Progenitor cell of endocrine pancreas (in vitro differentiated cells): ENCODE measurements at places on chromosomes 2 and 18. TPM values are rescaled to one million over a fixed set of nuclear protein-coding genes. Genes with fewer than 3 reads are reported as not detected.

Gene NEU4
- total RNA-seq = 1.3 and 1.4 TPM in 2 replicates

Gene AKAIN1
- not detected in 2 replicates for total RNA-seq

Gene LCT
- 0.19 TPM in 1 of 2 replicates, not detected in the other for total RNA-seq

Gene UPP2
- total RNA-seq = not detected in 2 replicates

Gene CAMKMT
- total RNA-seq = 20.3 and 24.1 TPM in 2 replicates

Gene ASIC4
- total RNA-seq = 3.4 and 5.1 TPM in 2 replicates

Gene GALNT5
- total RNA-seq = 0.60 and 1.2 TPM in 2 replicates

Gene IL1R2
- not detected in 2 replicates for total RNA-seq

Gene WDR43
- total RNA-seq = 57.2 and 60.7 TPM in 2 replicates

DNA sequence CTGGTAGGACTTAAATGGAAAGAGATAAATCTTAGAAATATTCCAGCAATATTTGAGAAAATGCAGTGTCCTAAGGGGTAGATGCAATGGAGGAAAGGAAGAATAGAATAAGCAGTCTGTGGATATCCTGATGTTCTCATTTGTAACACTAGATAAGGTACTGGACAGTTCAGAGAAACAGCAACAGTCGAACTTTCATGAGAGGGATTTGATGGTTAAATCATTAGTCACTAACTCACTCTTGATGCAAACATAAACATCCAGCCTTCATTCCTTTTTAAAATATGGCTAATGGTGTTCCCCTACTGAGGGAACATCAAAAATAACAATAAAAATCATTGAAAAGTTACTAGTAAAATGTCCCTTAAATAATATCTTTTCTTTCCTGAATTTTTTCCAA is 211.4 kb upstream of the SLC39A10 start:
- no peak overlapping the region for H3K4me3 ChIP-seq
- DNase-seq = no peak
- no peak overlapping the region for H3K27ac ChIP-seq
- no peaks in the 10 kb centered on the region for H3K4me1 ChIP-seq
- no peaks in the 10 kb centered on the region for H3K27me3 ChIP-seq

- peak overlapping the region; percentile 98 for H3K4me3 ChIP-seq
- peaks cover 16% of the 10 kb centered on the region for H3K4me1 ChIP-seq
- H3K27me3 ChIP-seq = no peaks in the 10 kb centered on the region
- no peak for DNase-seq
- H3K36me3 ChIP-seq = no peaks in the 10 kb centered on the region
These were observed 609 bp upstream of the ZNF2 start for GRCh38 chr2:95165030-95165370.

DNA sequence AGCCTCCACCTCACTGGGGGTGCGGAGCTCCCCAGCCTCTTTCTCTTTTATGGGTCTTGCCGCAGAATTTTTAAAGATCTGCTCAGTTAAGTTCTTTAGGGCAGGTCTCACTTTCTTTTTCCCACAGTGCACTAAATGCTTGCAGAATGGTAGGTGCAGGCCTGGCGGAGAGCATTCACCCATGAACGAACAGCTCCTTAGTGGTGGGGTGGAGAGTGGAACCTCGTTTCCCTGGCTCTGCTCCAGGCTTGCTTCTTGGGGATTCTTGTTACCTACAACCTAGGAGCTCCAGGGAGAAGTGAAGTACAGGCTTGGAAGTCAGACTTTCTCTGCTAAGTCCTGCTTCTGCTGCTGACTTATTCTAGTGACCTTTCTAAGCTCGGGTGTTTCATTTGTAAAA is 70.3 kb upstream of the PXDN start:
- no peak for DNase-seq
- H3K36me3 ChIP-seq = no peaks in the 10 kb centered on the region
- H3K4me1 ChIP-seq = peaks cover 3% of the 10 kb centered on the region
- H3K27ac ChIP-seq = no peak overlapping the region

- H3K36me3 ChIP-seq = peaks cover 1% of the 10 kb centered on the region
- no peak overlapping the region for H3K4me3 ChIP-seq
- no peaks in the 10 kb centered on the region for H3K27me3 ChIP-seq
- no peak for DNase-seq
- H3K27ac ChIP-seq = no peak overlapping the region
- H3K4me1 ChIP-seq = peaks cover 4% of the 10 kb centered on the region
These were observed 8.0 kb upstream of the STAM2 start for GRCh38 chr2:152183401-152184073.

GRCh38 chr2:47038656-47039488 is 116.2 kb downstream of the STPG4 start:
- H3K4me3 ChIP-seq = no peak overlapping the region
- H3K27me3 ChIP-seq = no peaks in the 10 kb centered on the region
- H3K36me3 ChIP-seq = peaks cover 1% of the 10 kb centered on the region
- H3K4me1 ChIP-seq = peaks cover 24% of the 10 kb centered on the region

DNA sequence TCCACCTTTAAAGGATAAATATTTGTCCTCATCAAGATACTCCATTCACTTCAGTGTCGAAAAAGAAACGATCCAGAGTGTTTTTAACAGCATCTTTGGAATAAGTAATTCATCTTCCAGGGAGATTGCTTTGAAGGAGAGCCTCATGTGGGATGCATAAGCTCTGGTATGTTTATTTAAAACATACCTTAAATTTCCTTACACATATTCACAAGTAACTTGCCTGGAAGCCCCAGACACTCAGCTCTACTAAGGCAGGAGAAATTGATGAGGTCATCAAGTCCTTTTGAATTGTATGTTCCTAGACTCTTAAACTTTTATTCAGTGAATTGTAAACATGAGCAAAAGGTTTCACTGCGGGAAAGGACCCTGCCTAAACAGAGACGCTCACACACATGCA is 103.0 kb downstream of the CDK15 start:
- H3K4me1 ChIP-seq = peaks cover 42% of the 10 kb centered on the region
- DNase-seq = no peak
- H3K27me3 ChIP-seq = no peaks in the 10 kb centered on the region
- no peak overlapping the region for H3K4me3 ChIP-seq
- H3K27ac ChIP-seq = peak overlapping the region; percentile 4

- peak overlapping the region; percentile 99 for H3K4me3 ChIP-seq
- H3K27ac ChIP-seq = peak overlapping the region; percentile 99
- H3K4me1 ChIP-seq = peaks cover 32% of the 10 kb centered on the region
- H3K36me3 ChIP-seq = no peaks in the 10 kb centered on the region
These were observed 920 bp downstream of the GULP1 start for GRCh38 chr2:188292348-188293239.

DNA sequence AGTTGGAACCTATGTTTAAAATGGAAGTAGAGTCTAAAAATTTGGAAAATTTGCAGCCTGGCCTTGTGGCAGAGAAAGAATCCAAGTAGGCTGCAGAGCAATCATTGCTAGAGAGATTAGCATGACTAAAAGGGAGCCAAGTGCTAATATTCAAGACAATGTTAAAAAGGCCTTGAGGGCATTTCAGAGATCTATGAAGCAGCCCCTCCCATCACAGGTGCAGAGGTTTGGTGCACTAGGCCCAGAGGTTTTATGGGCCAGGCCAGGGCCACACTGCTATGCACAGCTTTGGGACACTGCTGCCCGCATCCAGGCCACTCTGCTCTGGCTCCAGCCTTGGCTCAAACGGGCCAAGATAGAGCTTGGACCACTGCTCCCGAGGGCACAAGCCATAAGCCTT is 6.7 kb upstream of the IL1A start:
- peaks cover 10% of the 10 kb centered on the region for H3K27me3 ChIP-seq
- H3K4me1 ChIP-seq = peaks cover 14% of the 10 kb centered on the region

DNA sequence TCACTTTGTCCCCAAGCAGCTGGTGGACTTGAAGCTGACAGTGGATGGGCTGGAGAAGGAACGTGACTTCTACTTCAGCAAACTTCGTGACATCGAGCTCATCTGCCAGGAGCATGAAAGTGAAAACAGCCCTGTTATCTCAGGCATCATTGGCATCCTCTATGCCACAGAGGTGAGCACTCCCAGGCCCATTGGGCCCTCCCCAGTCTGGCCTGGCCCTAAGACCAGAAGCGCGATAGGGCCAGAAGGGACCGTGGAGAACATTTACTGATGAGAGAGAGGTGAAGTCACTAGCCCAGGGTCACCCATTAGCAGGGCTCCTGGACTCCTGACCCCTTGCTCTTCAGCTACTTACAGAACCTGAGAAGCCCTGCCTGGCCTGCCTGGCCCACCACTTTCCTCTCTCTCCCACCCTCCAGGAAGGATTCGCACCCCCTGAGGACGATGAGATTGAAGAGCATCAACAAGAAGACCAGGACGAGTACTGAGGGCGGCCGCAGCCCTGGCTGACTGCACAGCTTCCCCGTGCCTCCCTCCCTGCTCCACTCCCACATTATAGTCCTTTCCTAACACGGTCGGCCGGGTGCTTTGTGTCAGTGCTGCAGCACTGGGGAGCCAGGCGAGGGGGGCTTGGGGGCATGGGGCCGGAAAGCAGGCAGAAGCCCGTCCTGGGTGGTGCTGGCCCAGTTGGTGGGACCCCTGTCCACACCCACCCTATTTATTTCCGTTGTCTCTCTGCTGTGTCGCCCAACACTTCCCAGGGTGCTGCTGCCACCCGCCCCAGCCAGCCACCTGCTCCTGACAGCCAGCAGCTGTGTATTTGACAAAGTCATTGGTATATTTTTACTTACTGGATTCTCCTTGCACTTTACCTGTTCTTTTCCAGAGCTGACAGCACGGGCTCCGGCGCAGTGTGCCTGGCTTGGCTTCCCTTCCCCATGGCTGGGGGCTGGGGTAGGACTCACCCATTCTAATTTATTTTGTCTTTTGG is 6.6 kb upstream of the TMEM214 start:
- H3K4me3 ChIP-seq = no peak overlapping the region
- no peak for DNase-seq
- no peaks in the 10 kb centered on the region for H3K4me1 ChIP-seq
- H3K27me3 ChIP-seq = no peaks in the 10 kb centered on the region

DNA sequence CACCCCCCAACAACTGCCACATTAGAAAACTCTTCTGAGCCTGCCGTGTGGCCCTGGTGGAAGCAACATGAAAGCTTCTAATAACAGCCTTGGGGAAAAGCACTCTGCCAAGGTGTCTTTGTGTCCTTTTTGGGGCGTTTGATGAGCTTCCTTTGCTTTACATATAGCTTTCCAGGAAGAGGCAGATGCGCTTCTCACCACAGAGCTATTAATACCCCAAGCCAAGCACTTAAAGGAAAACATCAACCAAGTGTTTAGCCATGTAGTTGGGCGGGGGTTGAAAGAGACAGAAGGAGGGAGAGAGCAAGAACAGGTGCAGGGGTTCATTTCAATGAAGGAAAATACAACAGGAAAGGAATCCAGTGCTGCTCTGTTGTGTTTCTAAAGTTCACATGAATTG is 176.1 kb downstream of the VAPA start:
- H3K4me3 ChIP-seq = no peak overlapping the region
- peaks cover 16% of the 10 kb centered on the region for H3K27me3 ChIP-seq
- H3K27ac ChIP-seq = no peak overlapping the region
- H3K4me1 ChIP-seq = peaks cover 12% of the 10 kb centered on the region
- no peak for DNase-seq

DNA sequence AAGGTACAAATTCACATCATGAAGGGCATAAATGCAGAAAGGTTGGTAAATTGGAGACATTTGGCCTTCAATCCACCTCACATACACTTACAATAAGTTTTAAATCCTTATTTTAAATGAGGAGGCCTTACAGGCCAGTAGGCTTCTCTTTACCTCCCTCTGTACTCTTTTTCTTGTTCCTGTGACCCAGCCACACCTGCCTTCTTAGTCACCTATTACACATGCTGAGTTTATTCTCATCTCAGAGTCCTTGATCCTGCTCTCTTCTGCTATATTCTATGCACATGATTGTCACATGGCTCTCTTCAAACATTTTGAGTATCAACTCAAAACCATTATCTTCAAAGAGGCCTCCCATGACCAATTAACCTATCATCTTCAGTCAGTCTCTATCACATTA is 491.5 kb downstream of the SATB2 start:
- H3K36me3 ChIP-seq = no peaks in the 10 kb centered on the region
- no peak overlapping the region for H3K4me3 ChIP-seq

GRCh38 chr2:191115391-191115790 is 35.4 kb downstream of the STAT4 start:
- peaks cover 4% of the 10 kb centered on the region for H3K36me3 ChIP-seq
- H3K4me3 ChIP-seq = no peak overlapping the region
- no peaks in the 10 kb centered on the region for H3K27me3 ChIP-seq
- peaks cover 3% of the 10 kb centered on the region for H3K4me1 ChIP-seq

DNA sequence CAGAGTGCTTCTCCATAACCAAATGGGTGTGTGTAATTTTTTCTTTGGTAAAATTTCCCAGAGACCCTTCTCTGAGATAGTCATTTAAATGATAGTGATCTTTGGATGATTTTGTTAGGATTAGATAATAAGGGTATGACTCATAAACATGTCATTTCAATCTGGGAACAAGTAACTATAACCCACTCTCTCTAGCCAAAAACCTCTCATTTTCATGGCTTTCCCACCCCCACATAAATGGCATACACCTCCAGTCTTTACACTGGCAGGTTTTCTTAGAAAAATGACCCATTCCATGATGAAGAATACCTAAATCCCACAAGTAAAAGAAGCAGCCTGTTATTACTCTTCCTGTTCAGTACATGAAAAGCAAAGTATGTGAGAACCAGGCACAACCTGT is 572.0 kb upstream of the ZEB2 start:
- DNase-seq = no peak
- H3K27me3 ChIP-seq = no peaks in the 10 kb centered on the region
- no peak overlapping the region for H3K4me3 ChIP-seq
- no peak overlapping the region for H3K27ac ChIP-seq
- peaks cover 5% of the 10 kb centered on the region for H3K4me1 ChIP-seq

- no peak overlapping the region for H3K4me3 ChIP-seq
- DNase-seq = no peak
- H3K27me3 ChIP-seq = no peaks in the 10 kb centered on the region
These were observed 1019.6 kb upstream of the PIK3C3 start for GRCh38 chr18:40935423-40935822.

DNA sequence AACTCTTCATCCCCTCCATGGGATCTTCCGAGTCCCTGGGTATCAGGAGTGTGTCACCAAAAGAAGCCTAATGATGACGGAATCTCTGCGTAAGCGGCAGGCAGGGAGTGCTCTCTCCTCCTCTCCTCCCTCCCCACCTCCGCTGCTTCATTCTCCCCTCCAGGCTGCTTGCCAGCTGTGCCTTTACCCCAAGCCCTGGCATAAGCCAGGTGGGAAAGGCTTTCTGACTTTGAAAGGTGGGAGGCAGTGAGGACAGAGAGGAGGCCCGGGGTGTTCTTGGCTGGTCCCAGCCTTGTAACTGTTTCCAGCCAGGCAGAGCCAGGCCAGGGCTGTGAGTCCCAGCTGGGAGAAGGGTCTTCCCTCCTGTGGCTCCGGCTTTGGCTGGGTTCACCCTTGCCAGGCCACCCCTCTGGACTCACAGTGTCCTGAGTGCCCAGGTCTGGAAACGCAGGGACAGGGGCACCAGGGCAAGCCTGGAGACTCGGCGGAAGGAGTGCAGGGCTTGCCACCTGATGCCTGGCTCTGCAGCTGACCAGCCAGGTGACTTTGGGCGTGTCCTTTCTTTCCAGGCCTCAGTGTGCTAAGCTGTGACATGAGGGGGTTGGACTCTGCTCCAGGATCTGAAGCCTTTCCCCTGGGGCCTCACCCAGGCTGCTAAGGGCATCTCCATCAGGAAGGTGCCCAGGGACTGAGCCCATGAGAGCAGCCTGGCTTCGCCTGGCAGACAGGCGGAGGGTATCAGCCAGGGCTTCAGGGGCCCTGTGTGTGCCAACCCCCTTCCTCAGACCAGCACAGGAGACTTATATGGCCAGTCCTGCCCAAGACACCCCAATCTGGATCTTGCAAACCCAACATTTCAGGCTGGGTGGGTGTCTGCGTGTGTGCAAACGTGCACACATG is 32.7 kb upstream of the HPCAL1 start:
- H3K27ac ChIP-seq = no peak overlapping the region
- H3K36me3 ChIP-seq = no peaks in the 10 kb centered on the region
- H3K27me3 ChIP-seq = peaks cover 10% of the 10 kb centered on the region
- no peak overlapping the region for H3K4me3 ChIP-seq
- no peak for DNase-seq
